ENCODE measurements at places on chromosomes 5 and 9.

DNA sequence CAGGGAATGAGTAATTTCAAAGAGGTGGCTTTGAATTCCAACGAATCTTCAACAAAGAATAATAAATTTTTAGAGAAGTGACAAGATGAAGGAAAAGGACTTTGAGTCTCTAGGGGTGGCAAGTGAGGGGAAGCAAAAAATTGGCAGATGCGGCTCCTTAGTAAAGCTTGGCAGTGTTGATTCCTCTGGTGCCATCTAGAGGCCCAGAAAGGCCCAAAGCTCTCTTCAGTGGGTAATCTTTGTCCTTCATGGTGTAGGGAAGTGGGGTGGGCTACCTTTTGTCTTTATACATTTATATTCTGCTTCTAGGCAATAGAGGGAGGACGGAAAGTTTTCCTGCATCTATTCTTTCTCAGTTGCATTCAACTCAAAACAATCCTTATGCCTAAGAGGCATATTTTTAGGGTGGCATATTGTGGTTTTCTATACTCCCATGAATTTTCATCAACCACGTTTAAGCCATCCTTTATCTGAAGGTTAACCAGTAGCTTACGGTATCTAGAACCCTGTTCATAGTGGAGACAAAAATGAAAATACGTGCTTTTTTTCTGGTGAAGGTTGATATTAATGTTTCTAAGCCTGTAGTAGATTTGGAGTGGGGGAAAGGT is 17.5 kb upstream of the ROPN1L start:
- DNase-seq = peak; percentile 50

DNA sequence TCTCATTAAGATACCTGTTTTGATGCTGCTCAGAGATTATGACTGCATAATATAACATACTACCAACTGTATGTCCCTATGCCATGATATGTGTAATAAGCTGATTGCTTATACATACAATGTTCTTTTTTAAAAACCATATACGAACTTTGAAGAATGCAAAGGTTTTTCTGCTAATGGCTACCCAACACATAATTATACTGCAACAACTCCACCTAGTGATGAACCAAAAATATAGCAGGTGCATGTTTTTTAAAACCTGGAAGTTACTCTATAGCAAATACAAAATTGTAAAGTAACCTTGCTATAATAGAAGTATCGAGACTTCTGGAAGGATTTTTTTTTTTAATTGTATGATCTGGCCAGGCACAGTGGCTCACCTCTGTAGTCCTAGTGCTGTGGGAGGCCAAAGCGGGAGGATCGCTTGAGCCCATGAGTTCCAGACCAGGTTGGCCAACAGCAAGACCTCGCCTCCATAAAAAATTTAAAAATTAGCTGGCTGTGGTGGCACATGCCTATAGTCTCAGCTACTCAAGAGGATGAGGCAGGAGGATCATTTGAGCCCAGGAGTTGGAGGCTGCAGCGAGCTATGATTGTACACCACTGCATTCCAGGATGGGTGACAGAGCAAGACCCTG is 49.1 kb downstream of the HOMER1 start:
- peak; percentile 24 for DNase-seq

- DNase-seq = peak; percentile 51
Measured at GRCh38 chr5:170791325-170791954, 7.9 kb downstream of the GABRP start.

DNA sequence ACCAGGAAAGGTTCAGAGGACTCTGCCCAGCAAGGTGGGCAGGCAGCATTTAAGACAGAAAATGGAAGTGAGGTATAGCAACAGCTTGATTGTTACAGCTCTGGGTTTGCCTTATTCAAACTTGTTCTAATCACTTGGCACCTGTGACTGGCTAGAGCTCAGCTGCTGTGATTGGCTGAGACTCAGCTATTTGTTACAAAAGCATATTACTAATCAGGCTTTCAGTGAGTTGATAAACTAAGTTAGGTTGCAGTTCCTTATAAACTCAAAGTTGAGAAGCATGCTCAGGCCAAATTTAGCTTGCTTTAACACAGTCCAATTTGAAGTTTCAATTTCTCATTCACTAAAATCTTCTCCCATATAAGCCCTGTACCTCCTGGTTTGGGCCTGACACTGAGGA is 56.3 kb downstream of the GDA start:
- DNase-seq = no peak

DNA sequence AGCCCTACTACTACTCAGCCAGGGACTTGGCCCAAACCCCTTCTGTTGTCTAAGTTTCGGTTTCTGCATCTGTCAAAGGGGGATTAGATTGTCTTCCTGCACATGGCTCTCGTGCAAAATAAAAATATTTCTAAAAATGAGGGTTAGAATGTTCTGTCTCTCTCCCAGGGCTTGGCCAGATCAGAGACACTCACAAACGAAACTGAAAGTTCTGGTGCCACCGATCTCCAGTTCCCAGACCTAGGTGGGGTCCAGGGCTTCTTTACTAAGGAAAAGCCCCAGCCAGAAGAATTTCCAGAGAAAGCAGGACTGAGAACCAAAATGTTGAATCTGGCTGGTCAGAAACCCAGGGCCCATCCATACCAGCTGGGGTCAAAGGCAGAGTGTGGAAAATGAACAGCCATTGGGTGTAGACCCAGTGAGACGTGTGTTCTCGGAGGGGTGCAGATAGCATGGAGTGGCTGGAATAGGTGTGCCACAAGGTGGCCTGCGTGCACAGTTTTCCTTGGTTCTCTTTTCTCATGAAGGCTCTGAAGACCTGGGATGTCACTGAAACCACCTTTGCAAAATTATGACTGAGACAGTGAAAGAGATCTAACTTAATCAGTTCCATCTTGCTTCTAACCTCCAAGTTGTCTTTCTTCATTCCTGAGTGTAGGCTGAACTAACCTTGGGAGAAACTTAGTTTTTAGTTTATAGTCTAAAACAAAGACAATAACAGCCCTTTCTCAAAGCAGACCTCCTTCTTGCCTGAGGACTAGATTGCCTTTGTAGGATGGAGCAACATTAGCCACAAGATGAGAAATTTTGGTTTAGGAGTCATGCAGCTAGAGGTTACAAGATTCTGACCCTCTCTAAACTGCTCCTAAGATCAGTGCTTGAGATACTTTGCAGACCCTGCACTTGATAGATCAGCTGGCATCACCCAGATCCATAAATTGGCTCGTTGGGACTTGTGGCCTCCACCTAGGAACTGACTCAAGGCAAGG is 2.3 kb upstream of the SLC23A1 start:
- no peak for DNase-seq

- peak; percentile 95 for DNase-seq
Measured at GRCh38 chr9:108673386-108673785, 182.4 kb downstream of the ACTL7B start.

DNA sequence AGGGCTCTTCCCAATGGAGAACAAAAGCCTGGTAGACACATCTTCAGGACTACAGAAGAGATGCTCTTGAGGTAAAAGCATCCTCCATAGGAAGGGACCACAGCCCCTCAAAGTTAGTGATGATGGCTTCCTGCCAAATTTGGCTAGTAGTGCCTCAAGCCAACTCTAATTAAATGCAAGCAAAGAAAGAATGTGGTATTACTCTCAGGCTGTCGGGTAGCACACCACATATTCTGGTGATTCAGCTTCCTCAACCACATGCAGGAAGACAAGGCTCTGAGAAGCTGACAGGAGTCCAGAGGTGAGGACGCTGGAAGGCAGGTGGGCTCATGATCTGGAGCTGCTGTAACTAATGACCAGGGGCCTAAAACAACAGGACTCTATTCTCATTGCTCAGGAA is 37.2 kb upstream of the S1PR3 start:
- DNase-seq = peak; percentile 40

GRCh38 chr5:17305964-17306725 is 88.7 kb downstream of the BASP1 start:
- peak; percentile 90 for DNase-seq

DNA sequence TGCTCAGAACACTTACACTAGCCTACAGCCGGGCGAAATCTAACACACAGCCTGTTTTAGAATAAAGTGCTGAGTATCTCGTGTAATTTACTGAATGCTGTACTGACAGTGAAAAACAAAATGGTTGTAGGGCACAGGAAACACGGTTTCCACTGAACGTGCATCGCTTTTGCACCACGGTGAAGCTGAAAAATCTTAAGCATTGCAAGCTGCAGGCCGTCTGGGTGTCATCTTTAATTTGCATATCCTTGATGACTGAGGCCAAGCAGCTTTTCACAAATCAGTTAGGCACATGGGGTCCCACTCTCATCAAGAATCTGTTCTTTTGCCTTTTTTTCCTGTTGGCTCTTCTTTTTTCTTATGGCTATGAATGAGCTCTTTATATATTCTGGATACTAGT is 58.2 kb downstream of the CAMSAP1 start:
- DNase-seq = no peak

- peak; percentile 1 for DNase-seq
Measured at GRCh38 chr9:95940265-95940664, 64.8 kb downstream of the ERCC6L2 start.

- DNase-seq = no peak
Measured at GRCh38 chr5:172542651-172543131, 88.4 kb upstream of the SH3PXD2B start.

DNA sequence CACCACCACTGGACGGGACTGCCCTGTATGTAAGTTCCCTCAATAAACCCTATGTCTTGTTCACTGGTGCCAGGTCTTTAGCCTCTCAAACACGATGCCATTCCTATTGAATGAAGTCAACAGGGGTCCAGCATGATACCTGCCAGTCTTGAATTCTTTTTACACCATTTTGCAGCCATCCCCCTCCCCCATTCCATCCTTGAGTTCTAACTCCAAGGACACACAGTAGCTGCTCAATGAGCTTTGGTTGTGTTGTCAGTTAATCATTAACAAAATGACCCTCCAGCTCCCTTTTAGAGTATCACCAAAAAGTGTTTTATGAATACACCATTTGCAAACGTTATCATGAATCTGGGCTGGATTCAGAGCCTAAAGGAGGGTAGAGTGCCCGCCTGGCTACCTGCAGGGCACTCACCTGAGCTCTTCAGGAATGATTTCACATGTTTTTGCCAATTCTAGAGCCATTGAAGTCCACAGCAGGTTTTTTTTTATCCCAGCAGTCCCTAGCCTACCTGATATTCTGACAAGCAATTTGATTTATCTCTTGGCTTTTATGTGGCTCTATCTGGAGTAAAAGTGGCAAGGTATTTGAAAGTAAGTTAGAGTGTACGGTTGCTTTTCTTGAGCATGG is 271.8 kb downstream of the SMARCA2 start:
- DNase-seq = no peak

DNA sequence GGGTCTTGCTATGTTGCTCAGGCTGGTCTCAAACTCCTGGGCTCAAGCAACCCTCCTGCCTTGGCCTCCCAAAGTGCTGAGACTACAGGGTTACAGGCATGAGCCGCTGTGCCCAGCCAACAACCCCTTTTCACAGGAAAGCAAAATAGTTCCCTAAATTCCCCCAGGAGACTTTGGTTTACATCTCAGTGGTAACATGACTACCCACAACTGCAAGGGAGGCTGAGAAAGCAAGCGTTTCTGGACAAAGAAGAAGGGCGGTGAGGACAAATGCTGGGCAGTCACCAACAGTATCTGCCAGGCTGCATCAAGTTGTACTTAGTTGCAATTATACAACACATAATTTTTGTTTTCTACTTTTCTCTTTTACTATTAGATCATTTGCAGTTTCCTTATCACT is 7.4 kb upstream of the ADGRD2 start:
- DNase-seq = no peak

- no peak for DNase-seq
Measured at GRCh38 chr5:124812771-124813358, 66.4 kb upstream of the ZNF608 start.

- DNase-seq = no peak
Measured at GRCh38 chr5:148963664-148964063, 99.2 kb downstream of the SH3TC2 start.

GRCh38 chr5:65157906-65158603 is 323.7 kb downstream of the ADAMTS6 start:
- DNase-seq = peak; percentile 21

DNA sequence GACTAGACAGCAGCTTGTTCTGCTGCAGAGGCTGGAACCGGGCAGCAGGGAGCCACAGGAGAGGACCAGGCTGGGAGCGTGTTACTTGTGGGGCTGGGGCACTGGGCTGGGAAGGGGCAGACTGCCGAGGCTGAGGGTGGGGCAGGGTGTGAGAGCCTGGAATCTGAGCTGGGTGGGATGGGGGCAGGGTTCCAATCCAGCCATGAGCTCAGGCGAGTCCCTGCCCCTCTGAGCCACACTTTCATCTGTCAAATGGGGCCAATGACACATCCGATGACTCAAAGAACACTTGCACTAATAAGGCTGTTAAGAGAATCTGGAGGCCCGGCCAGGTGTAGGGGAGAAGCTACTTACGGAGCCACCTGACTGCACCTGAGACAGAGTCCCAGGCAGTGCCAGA is 18.7 kb upstream of the WDR38 start:
- peak; percentile 75 for DNase-seq

GRCh38 chr5:76964060-76964459 is 11.2 kb downstream of the CRHBP start:
- no peak for DNase-seq

GRCh38 chr5:7794311-7794710 is 56.6 kb downstream of the CFAP90 start:
- DNase-seq = no peak

GRCh38 chr9:96892131-96892530 is 36.5 kb upstream of the NUTM2G start:
- no peak for DNase-seq

- DNase-seq = peak; percentile 93
Measured at GRCh38 chr9:86321373-86321772, 32.8 kb downstream of the TUT7 start.

DNA sequence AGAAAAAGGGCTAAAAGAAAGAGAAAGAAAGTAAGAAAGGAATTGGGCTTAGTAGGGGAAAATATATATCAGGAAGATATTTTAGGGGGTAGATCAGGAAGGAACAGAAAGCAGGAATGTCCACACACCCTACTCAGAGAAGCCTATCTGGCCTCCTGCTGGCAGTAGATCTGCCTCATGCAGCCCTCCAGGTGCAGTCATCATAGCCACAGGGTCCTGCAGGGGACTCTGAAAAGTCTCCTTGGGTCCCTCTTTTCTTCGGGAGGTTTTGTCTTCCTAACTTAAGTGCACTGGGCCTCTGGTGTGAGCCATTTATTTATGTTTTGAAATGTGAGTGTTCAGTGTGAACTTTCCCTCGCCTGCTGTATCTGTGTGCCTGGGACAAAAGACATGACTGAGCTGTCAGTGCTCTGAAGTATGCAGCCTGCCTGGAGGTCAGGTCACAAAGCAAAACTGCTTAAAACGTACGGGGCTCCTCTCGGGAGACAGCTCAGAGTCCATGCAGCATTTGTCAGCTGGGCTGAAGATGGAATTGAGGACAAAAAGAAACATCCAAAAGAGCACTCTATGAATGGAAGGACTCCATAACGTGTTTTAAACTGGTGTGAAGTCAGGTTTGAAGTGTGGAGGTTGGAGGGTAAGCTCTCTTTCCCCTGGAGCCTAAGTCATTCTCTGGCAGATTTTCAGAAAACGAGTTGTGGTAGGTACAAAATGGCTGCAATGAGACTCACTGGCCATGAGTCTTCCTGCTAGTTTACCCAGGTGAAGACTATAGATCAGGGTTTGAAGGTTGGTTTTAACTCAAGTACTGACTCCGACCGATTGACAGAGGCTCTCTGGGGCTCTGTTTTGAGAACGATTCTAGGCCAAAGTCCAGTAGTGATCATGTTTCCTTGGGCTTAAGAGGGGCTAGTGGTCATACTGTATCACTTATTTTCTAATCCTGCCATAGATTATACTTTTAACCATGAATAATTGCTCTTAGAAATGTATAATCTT is 151.8 kb upstream of the GDNF start:
- DNase-seq = no peak

GRCh38 chr5:173018358-173018757 is 34.8 kb downstream of the ATP6V0E1 start:
- DNase-seq = no peak

Measured in fibroblast of skin of back (primary cell).